ENCODE measurements at places on chromosomes 4 and X.

- no peak for DNase-seq
Observed at GRCh38 chrX:154063234-154063633, 34.3 kb downstream of the MECP2 start.

DNA sequence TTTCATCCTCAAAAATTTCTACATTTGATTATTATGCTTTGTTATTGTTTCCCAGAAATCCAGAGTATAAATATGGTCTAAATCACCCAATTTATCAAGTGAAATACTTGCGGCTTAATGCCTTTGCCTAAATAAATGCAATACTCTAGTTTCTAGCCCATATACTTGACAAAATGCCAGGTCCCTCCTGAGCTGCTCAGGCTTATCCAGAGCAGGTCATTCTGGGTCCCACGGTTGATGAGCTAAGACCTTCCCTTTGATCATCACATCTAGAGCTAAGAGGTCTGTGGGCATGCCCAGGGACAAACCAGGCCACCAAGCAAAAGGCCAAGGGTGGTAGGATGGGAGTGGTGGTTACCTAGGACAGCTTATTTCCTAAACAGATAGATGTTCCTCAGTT is 180.1 kb downstream of the SMIM20 start:
- no peak for DNase-seq

DNA sequence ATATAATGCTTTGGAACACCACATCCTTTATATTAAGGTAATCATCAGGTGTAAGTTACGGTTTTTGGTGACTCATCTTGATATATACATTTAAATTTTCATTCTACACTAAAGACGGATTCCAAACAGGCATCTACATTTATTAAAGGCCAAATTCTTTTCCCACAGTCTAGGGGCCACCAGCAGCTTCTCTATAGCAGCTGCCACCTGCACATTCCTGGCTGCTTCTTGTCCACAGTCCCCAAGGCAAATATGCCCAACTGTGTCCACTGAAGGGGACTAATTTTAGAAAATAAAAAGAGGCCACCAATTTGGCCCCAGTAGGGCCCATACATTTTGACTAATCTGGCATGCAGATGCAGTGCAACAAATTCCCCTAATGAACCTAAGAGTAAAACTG is 96.6 kb downstream of the EFHC2 start:
- no peak for DNase-seq

DNA sequence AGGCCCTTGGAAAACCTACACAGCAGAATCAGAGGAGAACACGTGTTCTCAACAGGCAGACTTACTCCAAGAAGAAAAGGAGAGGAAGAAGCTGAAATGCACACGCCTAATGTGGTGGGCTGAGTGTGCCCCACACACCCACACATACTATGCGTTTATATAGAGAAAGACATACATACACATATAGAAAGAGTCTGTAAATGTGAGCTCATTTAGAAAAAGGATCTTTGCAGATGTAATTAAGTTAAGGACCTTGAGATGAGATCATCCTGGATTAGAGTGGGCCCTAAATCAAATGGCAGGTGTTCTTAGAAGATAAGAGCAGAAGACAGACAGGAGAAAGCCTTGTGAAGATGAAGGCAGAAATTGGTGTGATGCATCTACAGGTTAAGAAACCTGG is 87.2 kb upstream of the KLF3 start:
- DNase-seq: no peak
